Skeletal muscle cell (primary cell): ENCODE measurements at places on chromosomes 12 and 14.
A peak's percentile ranks its signal among the peaks of the same experiment; 100 is the strongest.

- no peak for DNase-seq
Measured at GRCh38 chr12:6792522-6793201, 3.3 kb downstream of the CD4 start.

DNA sequence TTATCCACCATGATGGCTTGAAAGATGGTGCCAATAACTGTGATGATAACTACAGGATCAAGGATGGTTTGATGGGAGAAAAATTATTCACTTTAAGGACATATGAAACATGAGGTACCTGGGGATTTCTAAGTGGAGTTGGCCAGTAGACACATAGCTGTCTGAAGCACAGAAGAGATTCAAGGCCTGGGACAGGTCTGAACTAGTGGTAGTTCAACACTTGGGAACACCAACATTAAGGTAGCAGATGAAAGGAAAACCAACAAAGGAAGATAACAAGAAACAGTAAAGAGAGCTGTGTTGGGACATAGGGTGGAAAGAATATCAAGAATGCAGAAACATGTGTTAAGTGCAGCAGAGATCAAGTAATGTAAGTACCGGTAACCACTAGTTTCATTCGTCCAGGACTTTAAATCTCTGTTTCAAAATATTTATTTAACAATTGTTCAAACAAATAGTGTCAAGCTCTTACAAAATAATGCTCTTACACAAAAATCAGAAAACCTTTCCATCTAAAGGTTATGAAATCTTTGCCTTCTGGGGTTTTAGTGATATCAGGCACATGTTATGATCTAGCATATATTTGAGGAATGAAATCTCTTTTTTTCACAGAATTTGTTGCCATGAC, 104.7 kb downstream of the ST8SIA1 start:
- DNase-seq, result no peak

GRCh38 chr12:80636832-80637231, 70.6 kb upstream of the MYF6 start:
- no peak for DNase-seq

- DNase-seq, result no peak
Measured at GRCh38 chr12:1800401-1801302, 19.7 kb upstream of the LRTM2 start.

DNA sequence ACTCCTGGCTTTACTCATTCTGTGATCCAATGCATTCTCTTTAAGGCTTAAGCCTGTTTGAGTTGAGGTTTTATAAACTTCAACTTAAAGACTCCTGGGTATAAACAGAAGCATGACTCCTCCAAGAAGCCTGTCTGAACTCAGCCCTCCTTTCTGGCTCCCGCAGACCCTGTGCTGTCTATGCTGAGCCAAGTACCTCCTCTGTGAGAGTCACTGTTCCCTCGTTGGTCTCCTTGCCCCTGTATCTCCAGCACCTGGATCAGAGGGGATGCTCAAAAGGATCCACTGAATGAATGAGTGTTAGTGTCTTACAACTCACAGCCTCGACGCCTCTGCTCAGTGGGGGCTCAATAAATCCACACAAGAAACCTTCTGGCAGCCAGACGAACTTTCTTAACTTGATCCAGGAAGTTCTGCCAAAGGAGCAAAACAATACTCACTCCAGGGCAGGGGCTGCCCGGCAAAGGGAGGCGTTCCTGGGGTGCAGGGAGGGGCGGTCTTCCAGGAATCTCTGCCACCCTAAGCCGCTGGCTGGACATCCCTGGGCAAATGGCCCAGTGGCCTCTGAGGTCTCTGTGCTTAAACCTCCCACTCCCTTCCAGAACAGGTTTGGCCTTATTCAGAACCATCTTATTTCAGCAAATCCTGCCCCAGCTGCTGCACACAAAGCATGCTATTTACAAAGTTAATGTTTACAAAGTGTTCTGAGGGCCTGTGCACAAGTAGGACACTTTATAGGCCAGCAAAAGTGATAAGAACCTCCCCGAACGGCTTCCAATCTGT, 32.9 kb downstream of the MAP1LC3B2 start:
- peak; percentile 48 for DNase-seq

GRCh38 chr12:107607464-107608392, 77.9 kb upstream of the PWP1 start:
- DNase-seq, result peak; percentile 31

GRCh38 chr12:43882578-43883178, 46.8 kb downstream of the TMEM117 start:
- peak; percentile 28 for DNase-seq

DNA sequence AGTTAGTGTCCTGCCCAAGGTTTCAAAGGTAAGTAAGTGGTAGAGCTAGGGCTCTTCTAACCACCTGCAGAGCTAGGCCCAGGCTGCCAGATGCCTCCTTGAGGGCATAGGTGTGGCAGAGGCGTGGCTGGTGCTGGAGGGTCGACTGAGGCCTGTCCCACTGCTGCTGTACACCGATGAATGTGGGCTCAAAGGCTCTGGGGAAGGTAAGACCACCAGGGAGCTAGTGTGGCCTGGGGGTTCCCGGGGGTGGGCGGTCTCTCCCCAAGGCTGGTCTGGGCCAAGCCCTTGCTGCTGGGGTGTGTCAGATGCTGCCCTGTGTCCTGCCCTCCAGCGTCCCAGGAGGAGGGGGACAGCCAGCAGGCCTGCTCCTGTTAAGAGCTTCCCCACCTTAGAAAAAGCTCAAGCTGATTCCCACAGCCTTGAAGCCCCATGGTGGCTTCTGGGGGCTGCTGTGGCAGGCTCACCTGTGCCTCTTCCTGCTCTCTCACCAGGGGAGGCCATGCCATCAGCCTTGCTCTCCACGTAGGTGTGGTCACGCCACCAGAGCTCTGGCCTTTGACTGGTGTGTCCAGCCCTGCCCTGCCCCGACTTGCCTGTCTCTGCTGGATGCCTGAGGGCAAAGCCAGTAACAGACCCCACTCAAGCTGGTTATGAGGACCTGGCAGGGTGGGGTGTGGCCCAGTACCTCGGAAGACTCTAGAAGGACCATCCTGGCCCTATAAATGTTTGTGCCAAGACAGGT, 36.8 kb downstream of the SH2B3 start:
- no peak for DNase-seq

DNA sequence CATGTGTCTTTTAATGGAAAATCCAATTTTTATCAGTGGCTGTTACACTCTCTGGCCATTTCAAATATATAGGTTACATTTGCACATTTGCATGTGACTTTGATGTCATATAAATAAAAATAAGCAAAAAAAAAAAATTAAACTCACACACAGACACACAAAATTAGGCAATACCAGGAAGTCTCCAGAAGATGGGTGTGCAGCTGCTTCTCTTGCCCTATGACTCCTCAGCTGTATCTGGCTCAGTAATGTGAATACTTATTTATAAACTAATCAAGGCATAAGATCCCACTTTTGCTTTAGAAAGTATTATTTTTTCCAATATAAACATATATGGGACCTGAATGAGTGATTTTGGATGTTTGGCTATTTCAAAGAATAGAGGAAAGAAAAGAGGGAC, 461.1 kb downstream of the LRIG3 start:
- no peak for DNase-seq

- no peak for DNase-seq
Measured at GRCh38 chr12:45697371-45697770, 32.1 kb upstream of the ARID2 start.

DNA sequence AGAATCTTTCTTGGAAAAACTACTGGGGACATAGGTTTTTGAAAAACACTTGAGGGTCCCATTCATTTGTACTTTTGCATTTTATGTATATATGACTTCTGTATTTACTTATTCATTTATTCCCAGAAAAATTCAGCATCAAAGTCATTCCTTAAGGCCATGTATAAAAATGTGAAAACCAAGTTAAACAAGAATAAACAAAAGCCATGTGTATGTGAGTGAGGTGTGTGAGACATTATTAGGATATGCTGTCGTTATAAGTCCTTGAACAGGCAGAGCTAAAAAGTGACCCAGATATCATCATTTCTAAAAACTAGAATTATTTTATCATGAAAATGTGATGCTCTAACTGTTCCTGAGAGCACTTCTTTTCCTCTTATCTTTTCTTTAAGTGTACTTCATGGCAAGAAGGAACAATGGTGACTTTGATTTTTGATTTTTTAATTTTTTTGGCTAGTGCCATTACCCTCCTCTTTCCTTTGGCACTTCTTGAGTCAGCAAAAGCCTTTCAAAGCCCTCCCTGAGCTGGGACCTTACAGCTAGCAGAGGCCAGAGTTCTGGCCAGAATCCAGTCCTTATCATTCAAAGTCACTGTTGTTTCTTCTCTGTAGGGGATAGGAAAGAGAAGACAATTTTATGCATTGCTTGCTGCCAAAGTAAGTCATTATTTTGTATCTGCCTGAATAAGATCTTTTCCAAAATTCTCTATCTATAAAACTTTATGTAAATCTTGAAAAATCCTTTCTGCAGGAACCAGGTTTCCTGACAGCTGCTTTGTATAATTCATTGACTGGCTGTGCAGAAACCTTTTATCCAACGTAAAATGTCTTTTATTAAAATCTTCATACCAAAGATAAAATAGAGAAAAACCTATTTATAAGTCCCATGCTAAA, 419.7 kb upstream of the PRICKLE1 start:
- DNase-seq, result no peak

DNA sequence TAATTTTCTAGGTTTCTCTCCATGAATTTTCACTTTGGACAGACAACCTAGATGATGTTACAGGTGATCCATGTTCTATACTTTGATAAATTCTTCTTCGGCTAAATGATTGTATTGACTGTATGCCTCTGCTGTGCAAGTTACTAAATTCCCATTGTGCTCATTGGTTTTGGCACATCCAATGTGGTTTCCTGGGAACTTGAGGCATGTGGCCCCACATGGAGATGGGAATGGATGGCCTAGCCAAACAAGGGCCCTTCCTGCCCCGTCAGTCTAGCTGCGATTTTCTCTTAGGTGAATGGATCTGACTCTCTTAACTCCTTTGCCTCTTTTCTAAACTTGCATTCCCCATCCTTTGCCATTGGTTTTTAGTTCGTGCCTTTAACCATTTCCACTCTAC, 186.2 kb downstream of the PELI2 start:
- DNase-seq, result no peak

GRCh38 chr12:30100741-30101140, 317.0 kb upstream of the TMTC1 start:
- no peak for DNase-seq

GRCh38 chr12:53754633-53755264, 3.0 kb upstream of the CISTR start:
- no peak for DNase-seq

- DNase-seq, result no peak
Measured at GRCh38 chr14:91509083-91509877, 830 bp downstream of the PPP4R3A start.

- DNase-seq, result no peak
Measured at GRCh38 chr14:58712357-58712756, 74.6 kb downstream of the DACT1 start.

DNA sequence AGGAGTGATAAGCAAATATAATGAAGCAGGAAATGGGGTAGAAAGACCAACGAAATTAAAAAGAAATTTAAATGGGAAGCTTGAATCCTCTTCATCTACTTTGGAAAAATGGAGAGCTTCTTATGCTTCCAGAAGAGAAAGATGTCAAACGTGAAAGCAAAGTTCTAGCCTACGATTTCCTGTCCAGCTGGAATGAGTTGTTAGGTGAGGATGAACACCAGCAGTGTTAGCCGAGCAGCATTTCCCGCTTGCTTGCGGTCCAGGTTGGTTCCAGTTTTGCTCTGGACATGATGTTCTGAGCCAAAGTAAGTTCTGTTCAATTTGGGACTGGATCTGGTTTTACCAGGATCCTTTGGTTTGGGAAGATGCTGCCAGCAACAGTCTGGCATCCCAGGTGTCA, 78.9 kb downstream of the DACT1 start:
- DNase-seq, result no peak

- no peak for DNase-seq
Measured at GRCh38 chr12:7144414-7145120, 14.4 kb downstream of the CLSTN3 start.

DNA sequence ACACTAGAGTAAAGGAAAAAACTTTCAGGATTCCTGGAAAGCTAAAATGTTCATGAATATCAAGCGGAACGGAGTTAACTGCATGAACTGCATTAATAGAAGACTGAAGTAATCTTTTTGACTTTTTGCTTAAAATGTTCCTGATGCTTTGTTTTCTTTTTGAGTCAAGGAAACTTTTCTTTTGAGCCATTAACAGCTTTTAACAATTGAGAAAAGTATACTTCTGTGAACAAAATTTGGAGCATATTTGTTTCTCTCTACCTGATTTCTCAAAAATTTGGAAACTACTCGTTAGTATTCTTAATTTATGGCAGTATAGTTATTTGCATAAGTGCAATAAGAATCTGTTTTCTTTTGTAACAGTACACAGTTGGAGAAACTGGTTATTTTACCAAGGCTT, 78.5 kb downstream of the CALM1 start:
- no peak for DNase-seq

GRCh38 chr12:105736498-105736897, 402.3 kb downstream of the NUAK1 start:
- DNase-seq, result no peak

DNA sequence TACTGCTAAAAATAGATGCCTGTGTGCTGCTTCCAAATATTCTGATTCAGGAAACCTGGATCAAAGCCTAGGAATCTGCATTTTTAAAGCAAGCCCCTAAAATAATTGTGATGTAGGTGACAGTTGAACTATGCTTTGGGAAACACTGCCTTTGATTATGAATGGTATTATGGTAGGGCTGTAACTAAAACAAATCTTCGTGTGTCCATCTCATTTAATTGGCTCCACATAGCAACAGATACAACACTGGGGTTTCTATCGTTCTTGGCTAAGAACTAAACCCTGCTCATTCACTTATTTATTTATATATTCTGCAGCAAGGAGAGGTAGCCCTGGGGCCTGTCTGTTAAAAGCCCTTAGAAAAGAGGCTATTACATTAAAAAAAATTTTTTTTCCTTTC, 23.0 kb upstream of the ITGA5 start:
- DNase-seq, result no peak

GRCh38 chr12:67692966-67693365, 44.4 kb downstream of the DYRK2 start:
- DNase-seq, result no peak

GRCh38 chr14:95835121-95835730, 41.4 kb upstream of the TUNAR start:
- DNase-seq, result no peak

DNA sequence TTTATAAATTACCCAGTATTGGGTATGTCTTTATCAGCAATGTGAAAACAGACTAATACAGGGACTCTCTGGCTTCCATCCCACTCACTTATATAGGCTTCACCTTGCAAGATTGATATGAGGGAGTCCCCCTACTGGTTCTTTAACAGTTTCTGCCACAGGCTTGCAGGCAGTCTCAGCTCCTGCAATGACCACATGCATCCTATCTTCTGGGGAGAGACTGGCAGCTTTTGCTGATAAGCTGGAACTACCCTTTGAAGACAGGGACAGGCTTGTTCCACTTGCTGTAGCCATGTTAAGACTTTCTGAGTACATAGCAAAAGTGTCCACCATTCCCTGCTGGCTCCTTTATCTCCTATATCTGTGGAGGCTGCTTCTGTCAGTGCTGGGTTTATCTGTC, 531.7 kb upstream of the FLRT2 start:
- DNase-seq, result no peak

- no peak for DNase-seq
Measured at GRCh38 chr14:85413836-85414526, 116.0 kb upstream of the FLRT2 start.
